ENCODE measurements at places on chromosomes 7 and 10.

DNA sequence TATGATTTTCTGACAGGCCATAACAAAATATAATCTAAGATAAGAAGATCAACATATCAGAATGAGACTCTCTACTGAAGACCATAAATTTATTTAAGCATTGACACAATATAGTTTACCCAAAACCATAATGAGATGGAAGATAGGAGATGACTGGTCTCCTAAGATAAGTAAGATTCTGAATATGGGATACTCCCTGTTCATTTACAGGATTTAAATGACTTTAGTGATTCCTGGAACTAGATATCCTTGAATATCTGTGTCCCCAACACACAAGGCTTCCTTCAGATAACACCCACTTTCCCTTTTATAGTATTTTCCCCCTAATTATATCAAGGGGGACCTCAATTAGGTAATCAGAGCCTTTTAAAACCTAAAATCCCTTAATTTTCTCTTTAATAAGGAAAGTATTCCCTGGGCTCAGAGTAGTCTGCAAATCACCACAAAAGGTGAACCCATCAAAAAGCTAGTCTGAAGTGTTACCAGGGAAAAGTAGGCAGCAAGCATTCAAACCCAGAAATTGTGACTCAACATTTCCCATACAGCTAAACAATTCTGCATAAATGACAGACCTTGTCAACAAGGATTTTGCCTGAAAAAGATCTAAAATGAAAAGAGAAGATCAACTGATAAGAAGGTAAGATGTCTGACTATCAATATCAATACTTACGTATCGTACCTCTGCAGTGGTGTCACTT is 99.9 kb downstream of the CNOT4 start:
- DNase-seq = no peak

DNA sequence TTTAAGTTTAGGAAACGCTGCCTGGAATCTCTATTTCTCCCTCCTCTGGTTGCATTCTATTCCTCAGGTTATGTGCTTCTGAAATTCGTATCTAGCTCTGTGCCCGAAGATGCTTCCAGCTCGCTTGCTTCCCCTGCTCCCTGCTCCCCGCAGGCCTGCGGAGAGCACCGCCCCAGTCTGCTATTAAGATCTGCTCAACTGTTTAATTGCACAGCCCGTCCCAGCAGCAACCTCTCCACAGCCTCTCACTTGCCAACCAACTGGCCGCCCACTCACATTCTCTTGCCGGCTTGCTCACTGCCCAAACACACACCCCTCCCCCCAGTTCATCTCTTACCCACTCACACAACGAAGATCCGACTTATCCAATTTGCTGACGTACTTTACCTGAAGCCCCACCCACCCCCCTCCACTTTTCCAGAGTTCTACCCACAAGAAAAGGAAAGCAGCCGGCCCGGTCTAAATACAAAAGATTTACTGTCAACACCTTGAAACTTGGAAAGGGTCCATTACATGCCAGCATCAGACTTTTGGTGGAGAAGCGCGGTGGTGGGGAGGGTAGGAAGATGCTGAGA is 167.3 kb upstream of the KLF14 start:
- no peak for DNase-seq

- no peak for DNase-seq
These were observed 28.9 kb downstream of the PPP1R3C start for GRCh38 chr10:91603931-91604331.

GRCh38 chr10:70477661-70478162 is 855 bp upstream of the PALD1 start:
- DNase-seq = peak; percentile 78

GRCh38 chr10:29306688-29307087 is 17.8 kb downstream of the LYZL1 start:
- DNase-seq = no peak

DNA sequence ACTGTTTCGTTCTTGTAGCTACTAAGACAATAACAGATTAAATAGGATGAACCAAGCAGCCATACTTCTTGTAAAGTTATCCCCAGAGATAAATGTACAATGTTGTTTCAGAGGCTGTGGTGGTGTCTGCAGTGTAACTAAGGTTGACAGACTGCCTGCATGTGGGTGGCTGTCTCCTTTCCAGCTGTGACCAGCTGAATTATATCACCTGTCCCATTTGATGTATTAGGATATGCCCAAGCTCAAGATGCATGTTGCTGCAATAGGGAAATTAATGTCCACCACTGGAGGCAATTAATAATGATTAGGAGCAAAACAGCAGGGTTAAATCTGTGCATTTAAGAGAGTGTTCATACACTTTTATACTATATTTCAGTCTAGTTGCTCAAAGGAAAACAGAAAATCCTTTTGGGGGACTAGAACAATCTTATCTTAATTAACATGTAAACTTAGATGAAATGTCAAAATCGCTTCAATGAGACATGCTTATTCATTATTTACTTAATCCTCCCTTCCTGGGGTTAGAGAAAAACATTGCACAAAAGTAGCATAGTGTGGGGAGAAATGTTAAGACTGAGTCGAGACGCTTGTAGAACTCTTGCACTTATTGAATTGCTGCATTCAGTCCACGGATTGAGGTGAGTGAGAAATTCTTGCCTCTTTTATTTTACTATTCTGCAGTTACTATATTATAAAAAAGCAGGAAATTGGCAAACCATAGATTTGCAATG is 269.0 kb downstream of the SNX10 start:
- no peak for DNase-seq

DNA sequence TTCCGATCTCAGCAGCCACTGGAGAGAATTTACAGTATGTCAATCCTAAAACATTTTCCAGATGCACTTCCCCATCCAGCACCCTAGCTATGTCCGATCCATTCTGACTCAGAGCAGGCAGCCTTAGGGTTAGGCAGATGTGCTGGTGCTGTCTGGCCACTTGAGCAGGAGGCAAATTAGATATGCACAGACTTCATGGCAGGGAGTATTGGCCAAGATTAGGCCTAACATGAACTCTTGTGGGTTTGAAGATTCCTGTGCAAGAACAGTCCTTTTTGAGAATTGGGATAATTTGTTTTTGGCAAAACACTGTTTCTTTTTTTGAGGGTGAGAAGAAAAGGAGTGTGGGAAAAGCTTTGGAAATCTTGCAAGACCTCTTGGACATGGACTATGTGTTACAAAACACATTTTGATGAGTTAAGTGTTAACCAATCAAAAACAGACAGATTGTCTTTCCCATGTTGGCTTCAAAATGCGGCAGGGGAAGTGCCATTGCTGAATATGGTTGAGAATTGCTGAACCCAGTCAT is 218.6 kb upstream of the INHBA start:
- no peak for DNase-seq

DNA sequence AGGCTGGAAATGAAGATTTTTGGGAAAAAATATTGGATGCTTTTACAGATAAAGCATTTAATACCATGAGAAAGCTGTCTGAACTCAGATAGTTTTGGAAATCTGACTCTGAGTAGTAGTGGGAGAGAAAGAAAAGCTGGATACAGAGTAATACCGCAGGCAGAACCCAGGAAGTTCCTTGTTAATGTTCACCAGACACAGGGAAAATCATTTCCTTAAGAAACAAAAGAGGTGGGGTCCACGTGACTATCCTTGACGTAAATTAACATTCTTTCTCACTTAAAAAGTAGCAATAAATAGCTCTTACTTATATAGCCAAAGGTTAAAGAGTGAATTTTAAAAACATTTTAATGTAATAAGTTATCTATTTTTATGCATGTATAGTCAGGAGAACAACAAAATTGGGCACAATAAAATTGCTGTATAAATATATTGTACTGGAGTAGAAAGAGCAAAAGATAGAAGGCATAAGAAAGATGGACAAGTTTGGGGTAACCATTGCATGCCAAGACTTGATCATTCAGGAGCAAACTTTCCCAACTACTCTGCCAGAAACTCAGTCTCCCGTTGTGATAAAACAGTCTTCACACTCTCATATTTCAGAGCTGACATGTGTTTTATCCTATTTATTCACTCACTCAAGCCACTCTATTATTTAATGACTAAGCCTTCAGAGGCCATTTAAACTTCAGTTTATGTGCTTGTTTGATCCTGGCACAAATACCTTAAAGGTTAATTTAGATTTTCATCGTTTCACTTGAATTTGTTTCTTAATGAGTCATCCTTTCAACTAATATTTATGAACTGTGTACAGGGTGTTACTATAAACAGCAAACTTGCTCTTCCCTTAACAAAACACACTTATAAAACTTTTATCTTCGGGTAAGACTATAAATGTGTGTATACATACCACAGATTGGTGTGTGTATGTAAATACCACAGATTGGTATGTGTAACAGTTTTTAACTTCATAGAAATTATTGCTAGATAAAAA is 143.1 kb downstream of the GNAI1 start:
- no peak for DNase-seq

DNA sequence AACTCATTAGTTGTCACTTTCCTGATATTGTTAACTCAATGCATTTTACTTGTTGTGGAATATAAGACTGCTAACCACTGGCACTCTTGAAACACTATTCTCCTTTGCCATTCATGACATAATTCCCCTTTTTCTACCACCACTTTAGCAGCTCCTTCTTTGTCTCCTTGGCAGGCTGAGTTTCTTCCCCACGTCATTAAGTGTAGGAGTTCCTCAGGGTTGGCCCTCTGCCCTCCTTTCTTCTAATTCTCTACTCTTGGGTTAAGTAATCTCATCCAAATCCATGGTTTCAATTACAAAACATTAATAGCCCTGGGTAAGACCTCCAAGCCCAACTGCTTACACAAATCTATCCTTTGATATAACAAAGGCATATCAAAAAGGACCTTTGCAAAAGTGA is 175.1 kb downstream of the HGF start:
- no peak for DNase-seq

GRCh38 chr7:157830331-157830730 is 493.5 kb downstream of the DNAJB6 start:
- peak; percentile 33 for DNase-seq

GRCh38 chr7:6622134-6622710 is 6.8 kb downstream of the ZNF853 start:
- DNase-seq = no peak

GRCh38 chr10:124653811-124654651 is 90.1 kb downstream of the FAM53B start:
- no peak for DNase-seq

GRCh38 chr7:137996386-137996851 is 5.5 kb downstream of the CREB3L2 start:
- DNase-seq = no peak

DNA sequence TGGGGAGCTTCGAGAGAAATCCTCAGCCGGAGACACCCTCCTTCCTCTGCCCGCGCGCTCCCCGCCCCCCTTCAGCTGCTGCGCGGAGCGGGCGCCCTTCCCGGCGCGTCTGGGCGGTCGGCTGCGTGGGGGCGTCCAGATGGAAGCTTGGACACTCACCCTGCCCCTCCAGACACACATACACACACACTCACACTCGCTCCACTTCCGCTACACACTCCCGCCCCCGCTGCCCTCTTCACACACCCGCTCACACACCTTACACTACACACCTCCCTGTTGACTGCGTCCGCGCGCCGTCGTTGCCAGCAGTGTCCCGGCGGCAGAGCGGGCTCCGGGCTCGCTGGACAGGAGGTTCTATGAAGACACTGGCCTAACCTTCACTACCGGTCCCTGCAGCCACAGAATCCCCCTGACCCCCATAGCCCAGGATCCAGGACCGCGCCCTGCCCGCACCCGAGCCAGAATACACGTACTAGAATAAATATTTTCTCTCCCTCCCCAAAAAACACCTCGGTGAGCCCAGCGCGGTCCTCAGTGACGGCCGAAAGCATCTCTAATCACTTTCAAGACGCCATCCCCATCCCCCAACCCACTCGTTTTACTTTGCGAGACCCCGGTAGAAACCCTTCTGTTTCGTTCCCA is 1.1 kb upstream of the EGR2 start:
- DNase-seq = peak; percentile 30

GRCh38 chr7:12685550-12685949 is 1.9 kb upstream of the ARL4A start:
- DNase-seq = no peak

DNA sequence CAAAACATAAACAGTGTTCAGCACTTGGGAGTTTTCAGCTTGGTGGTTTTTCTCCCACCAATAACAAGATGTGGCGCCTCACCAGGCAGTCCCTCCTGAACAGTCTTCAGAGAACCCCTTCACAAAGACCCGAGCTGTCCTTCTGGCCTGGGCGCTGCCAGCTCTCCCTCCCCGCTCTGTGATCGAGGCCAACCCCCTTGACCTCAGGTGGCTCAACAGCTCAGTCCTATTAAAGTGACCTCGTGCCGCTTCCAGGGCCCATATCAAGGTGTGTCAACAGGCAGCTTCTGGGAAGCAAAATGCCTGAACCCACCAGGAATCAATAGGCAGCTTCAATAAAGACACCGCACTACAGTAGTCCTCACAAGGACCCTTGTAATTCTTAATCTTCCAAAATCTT is 63.3 kb downstream of the CHST15 start:
- no peak for DNase-seq

DNA sequence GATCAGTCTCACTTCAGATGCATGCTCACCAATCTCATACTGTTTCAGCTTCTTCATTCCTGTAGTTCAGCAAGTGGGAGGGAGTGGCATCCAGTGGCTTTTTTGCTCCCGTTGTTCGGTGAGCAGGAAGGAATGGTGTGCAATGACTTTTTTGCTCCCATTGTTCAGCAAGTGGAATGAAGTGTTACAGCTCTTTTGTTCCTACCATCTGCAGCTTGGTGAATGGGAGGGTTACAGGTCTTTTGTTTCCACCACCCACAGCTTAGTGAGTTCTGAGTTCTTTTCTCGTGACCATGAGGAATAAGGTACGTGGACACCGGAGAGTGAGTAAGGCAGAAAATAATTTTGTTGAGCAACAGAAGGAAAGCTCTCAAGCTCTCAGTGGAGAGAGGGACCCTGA is 363.6 kb downstream of the ATRNL1 start:
- DNase-seq = no peak

GRCh38 chr7:85489498-85489897 is 302.6 kb upstream of the SEMA3D start:
- peak; percentile 7 for DNase-seq

GRCh38 chr7:26868841-26869495 is 4.6 kb upstream of the SKAP2 start:
- DNase-seq = no peak

GRCh38 chr7:81482600-81483186 is 287.2 kb downstream of the HGF start:
- DNase-seq = peak; percentile 33

- DNase-seq = no peak
These were observed 89.1 kb downstream of the PTPRN2 start for GRCh38 chr7:158498443-158499081.

GRCh38 chr7:75658369-75658768 is 80.4 kb downstream of the HIP1 start:
- no peak for DNase-seq

- no peak for DNase-seq
These were observed 71.7 kb downstream of the RAMP3 start for GRCh38 chr7:45229156-45229920.

- no peak for DNase-seq
These were observed 15.8 kb downstream of the TSPAN12 start for GRCh38 chr7:120842121-120842621.

DNA sequence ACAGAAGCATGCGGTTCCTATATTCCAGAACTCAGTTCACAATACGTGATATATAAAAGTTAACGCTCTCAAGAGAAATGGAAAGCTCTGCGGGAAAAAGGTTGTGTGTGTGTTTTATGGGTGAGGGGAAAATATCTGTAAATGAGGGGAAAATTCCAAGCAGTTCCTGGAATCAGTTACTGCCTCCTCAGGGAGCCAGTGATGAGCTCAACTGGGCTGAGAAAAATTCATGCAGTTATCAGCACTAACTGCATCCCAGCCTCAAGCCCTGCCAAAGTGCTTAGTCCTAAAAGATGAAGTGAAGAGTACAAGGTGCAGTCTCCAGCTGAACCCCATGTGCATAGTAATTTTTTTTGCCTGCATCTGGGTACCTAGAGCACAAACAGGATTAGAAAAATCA is 191.9 kb downstream of the CDK14 start:
- DNase-seq = no peak

Data from RPMI8226 (cell line).